ENCODE measurements at places on chromosomes 4 and X. TPM values are rescaled to one million over a fixed set of nuclear protein-coding genes. Genes with fewer than 3 reads are reported as not detected.

GRCh38 chr4:71389149-71389827, 50.5 kb downstream of the SLC4A4 start:
- peak; percentile 58 for DNase-seq

- DNase-seq = no peak
Observed at GRCh38 chr4:25161593-25161950, 1.3 kb upstream of the SEPSECS start.

DNA sequence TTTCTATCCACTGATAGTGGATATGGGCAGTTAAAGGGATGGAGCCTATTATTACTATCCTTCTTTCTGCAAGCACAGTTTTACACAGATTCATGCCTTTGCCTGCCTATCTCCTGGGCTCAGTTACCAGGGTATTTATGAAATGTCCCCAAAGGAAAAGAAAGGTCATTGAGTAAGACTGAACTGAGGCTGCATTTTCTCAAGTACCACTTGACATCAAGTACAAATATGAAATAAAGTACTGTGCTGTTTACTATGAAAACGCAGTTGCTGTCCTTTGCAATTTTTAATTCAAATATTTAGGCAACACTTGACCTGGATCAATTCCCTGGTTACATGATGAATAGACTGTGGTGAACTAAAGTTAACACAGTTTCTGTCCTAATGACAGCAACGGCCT, 23.5 kb upstream of the SPANXN4 start:
- no peak for DNase-seq

- no peak for DNase-seq
Observed at GRCh38 chr4:2062168-2062807, 3.2 kb downstream of the NAT8L start.

- no peak for DNase-seq
Observed at GRCh38 chr4:152290366-152290921, 245.4 kb downstream of the FBXW7 start.

Gene NEUROG2
- total RNA-seq = not detected
